ENCODE measurements at places on chromosomes 16 and 17. TPM values are rescaled to one million over a fixed set of nuclear protein-coding genes. Genes with fewer than 3 reads are reported as not detected.

The IL21R gene
- 0.02 TPM for total RNA-seq

The PRSS27 gene
- 1.0 TPM for total RNA-seq

The MYH13 gene
- not detected for total RNA-seq

The YBX2 gene
- total RNA-seq: 0.66 TPM

The USP43 gene
- total RNA-seq: 4.5 TPM

The TMEM114 gene
- not detected for total RNA-seq

The CTU2 gene
- total RNA-seq: 33.9 TPM

The POLR2C gene
- total RNA-seq: 165 TPM

The ZFP3 gene
- 0.89 TPM for total RNA-seq

The KRTAP17-1 gene
- total RNA-seq: not detected

Data from A549 treated with CpdA at 1 μM for 4 hours (cell line).